ENCODE measurements at places on chromosomes 7 and 10.

GRCh38 chr7:50957855-50958254 lies 175.2 kb upstream of the GRB10 start:
- DNase-seq, result no peak

DNA sequence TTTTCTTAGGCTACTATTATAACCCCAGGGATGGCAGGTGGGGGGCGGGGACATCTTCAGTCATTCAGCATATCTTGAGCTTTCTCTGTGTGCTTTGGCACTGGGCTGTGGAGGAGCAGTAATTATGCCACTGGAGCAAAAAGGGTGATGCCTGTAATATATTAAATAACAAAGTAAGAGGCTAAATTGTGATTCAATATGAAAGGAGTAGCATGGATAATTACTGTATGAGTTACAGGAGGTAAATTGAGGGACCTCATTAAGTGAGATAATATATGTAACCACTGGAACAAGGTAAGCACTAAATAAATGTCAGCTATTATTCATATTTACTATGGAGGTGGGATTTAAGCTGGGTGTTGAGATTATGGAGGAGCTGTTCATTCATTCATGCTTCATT lies 3.3 kb upstream of the STN1 start:
- DNase-seq, result no peak

- DNase-seq, result no peak
Measured at GRCh38 chr10:15841696-15842095, 18.6 kb downstream of the MINDY3 start.

- peak; percentile 95 for DNase-seq
Measured at GRCh38 chr10:104441329-104442000, 87.8 kb downstream of the CFAP58 start.

DNA sequence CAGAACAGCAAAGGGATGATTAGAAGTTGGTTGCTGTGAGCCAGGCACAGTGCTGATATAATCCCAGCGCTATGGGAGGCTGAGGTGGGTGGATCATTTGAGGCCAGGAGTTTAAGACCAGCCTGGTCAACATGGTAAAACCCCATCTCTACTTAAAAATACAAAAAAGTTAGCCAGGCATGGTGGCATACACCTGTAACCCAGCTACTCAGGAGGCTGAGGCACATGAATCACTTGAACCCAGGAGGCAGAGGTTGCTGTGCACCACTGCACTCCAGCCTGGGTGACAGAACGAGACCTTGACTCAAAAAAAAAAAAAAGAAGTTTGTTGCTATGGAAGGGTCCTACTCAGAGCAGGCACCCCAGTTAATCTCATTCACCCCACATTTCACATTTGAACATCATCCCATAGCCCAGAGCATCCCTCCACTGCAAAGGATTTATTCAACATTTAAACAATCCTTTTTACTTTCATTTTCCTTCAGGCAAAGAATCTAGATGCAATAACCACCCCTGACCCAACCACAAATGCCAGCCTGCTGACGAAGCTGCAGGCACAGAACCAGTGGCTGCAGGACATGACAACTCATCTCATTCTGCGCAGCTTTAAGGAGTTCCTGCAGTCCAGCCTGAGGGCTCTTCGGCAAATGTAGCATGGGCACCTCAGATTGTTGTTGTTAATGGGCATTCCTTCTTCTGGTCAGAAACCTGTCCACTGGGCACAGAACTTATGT lies 4.1 kb downstream of the IL6 start:
- DNase-seq, result peak; percentile 27

DNA sequence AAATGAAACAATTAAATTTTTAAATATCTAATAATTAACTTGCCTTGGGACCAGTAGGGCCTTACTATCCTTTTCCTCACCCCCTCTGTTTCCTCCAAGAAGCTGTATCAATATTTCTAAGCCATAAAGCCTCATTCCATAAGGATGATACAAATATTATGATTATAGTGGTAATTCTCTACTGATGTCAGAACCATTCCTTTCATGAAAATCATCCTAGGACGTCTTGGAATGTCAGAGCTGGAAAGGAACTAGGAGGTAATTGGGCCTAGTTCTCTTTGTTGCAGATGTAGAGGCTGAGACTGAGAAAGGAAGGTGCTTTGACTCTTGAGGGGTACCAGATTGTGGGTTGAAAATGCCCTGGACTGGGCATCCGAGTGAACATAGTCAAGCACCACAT lies 766.7 kb upstream of the GHITM start:
- DNase-seq, result peak; percentile 80

DNA sequence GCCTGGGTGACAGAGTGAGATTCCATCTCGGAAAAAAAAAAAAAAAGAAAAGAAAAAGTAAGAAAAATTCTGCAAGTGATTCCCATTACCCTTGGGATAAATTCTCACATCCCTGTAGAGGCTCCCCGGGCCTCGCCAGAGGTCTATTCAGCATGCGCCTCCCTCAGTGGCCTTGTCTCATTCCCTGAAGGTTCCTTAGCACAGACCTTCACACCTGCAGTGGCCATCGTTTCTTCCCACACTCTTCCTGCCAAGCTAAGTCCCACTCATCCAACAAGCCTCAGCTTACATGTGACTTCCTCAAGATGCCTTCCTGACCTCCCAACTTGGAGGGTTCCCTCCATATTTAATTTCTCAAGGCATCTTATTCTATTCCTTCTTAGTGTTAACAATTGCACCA lies 20.9 kb upstream of the BAG3 start:
- no peak for DNase-seq

DNA sequence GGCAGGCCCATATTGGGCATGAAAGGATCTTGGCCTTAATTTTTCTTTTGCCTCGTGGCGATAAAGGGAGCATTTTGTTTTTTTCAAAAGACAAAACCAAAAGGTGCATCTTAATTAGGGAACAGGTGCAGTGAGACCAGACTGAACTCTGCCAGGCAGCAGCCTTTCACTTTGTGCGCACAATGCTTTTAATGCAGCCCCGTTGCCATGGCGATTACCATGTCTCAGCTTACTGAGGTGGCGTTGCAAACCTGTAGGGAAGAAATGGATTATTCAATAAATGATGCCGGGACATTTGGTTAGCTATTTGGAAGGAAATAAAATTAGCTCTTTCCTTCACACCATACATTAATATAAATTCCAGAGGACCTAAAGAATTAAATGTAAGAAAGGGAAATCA lies 61.9 kb downstream of the MYL10 start:
- DNase-seq, result no peak

GRCh38 chr10:54903745-54904144 lies 102.7 kb upstream of the PCDH15 start:
- DNase-seq, result no peak

DNA sequence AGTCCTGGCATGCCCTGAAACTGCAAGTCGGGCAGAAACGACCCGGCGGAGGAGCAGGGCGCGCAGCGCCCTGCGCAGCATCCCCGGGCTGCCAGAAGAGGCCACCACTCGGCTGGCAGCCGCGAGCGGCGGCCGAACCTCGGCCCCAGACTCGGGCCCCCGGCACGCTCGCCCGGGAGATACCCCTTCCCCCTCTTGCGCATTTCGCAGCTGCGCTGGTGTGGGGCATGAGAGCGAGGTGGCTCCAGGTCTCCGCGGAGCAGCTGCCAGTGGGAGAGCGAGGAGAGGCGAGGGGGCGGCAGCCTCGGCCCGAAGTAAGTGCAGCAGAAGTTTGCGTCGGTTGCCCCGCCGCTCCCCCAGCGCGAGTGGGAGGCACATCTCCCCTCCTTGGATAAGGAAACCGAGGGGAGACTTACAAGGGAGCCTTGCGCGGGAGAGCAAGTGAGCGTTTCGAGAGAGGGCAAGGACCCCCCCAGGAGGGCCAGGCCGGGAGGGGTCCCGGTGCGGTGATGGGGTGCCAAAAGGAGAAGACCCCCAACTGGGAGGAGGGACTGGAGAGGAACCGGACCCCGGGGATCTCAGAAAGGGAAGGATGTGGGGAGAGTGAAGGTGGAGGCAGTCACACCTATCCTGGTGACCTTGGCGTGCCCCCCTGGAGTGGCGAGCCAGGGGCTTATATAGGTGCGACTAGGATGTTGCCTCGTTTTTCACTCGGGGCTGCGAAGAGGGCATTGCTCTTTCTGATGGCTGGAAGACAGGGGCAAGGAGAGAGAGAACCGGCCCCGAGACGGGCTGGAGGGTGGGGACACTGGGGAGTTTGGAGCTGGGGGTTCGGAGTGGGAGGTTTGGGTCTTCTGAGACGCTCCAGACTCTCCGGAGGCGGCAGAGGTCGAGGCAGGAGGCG lies 256.3 kb downstream of the OTUD1 start:
- DNase-seq, result no peak

DNA sequence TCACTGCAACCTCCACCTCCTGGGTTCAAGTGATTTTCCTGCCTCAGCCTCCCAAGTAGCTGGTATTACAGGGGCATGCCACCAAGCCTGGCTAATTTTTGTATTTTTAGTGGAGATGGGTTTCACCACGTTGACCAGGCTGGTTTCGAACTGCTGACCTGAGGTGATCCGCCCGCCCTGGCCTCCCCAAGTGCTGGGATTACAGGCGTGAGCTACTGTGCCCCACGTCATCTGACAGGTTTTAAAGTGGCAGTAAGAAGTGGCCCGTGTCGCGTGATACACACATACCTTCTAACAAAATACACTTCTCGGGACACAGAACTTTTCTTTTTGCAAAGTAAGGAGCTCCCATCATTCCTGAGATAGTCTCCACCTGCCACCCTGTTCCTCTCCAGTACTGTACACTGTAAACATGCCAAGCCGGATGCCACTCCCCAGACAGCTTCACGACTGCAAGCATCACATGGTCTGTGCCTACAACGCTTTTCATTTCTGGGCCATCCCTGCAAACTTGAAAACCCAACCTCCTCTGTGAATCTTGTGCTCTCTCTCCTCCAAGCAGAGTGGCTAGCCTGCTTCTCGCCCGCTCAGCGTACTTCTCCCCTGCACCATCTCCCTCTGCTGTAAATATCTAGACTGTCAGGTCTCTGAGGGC lies 256.3 kb upstream of the KLF14 start:
- DNase-seq, result no peak

DNA sequence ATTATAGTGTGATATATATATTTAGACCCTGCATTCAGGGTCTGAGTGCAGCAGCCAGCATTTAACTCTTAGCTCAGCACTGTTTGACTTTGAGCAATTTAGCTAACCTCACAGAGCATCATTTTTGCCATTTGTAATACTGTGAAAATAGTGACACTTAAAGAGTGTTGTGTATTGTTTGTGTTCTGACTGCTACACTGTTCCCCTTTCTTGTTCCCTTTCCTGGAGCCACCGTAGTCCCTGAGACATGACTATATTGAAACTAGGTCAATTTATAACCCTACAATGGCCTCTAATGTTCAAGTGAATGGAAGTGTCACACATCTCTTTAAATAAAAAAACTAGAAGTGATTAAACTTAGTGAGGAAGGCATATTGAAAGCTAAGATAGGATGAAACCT lies 20.3 kb upstream of the CD36 start:
- DNase-seq, result no peak

DNA sequence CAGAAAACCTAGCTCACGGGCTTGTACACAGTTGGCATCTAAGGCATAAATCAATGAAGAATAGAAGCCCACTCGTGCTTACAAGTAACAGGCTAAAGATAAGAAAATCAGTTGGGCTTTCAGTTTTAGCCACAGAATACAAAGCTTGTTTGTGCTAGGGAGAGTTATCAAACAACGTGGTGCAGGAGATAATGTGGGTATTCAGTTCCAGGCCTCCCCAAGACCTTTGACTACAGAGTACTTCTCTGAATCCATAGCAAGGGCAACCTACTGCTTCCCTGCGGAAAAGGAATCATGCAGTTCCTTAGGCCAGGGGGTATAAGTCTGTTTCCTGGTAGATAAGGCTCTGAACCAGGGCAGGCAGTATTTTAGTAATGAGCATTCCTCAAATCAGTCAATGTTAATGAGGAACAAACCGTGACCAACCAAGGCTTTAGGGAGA lies 219.5 kb upstream of the CSTF2T start:
- DNase-seq, result no peak

DNA sequence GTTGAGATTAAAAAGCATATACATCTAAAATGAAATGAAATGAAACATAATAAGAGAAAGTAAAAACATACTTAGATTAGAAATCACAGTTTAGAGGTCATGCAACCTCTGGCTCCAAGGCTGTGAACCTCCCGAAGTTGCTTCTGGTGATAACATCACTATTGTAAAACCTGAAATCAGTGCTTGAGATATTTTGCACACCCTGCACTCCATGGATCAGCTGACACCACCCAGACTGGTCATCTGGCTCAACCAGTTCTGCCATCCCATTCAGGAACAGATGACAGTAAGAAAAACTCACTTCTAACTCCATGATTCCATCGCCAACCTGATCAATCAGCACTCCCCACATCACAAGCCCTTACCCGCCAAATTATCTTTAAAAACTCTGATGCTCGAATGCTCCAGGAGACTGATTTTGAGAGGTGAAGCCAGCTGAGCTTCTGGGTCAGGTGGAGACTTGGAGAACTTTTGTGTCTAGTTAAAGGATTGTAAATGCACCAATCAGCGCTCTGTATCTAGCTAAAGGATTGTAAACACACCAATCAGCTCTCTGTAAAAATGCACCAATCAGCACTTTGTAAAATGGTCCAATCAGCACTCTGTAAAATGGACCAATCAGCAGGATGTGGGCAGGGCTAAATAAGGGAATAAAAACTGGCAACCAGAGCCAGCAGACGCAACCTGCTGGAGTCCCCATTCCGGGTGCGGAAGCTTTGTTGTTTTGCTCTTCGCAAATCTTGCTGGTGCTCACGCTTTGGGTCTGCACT lies 162.6 kb upstream of the MAGI2 start:
- no peak for DNase-seq
